Liver (tissue), 10 donors: ENCODE measurements at places on chromosomes 13 and 19. TPM values are rescaled to one million over a fixed set of nuclear protein-coding genes. Genes with fewer than 3 reads are reported as not detected.

- no peak for DNase-seq
Observed at GRCh38 chr13:59409211-59409610, 754.5 kb downstream of the DIAPH3 start.

- no peak for DNase-seq
Observed at GRCh38 chr19:41535029-41535622, 40.8 kb upstream of the CEACAM21 start.

- DNase-seq: no peak
Observed at GRCh38 chr13:26183416-26183815, 38.7 kb downstream of the RNF6 start.

DNA sequence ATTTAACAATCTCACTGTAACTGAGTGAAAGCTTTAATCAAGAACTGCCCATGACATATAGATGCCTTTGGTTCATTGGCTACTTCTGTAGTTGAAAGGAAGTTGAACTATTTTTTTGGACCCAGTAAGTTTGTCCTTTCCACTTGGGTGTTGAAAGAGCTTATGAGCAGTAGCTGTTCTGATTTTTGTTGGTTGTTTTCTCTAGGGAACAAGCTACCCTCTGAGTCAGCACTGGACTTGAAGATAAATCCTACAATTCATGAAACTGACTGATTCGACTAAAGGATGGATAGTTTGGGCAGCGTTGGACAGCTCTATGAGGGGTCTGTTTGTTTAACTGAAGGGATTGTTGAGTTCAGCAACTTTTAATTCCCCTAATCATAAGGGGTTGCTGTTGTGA is 101.0 kb downstream of the PAN3 start:
- DNase-seq: no peak

DNA sequence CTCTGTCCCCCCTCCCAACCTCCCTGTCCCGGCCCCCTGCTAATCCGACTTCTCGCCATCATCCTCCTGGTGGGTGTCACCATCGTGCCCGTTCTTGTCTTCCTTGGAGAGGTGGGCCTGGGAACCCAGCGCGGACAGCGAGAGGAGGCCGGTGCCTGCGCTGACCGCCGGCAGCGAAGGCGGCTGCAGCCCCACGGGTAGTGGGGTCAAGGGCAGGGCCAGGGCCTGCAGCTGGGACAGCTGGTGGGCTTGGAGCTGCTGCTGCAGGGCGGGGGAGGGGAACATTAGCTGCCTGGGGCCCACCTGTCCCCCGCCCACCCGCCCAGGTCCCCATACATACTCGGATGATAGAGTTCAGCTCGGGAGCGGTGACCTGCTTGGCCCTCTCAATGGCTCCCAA is 8.5 kb downstream of the TLE5 start:
- no peak for DNase-seq

Gene PCDH8
- not detected for total RNA-seq

Gene TBXA2R
- 1.7 TPM for total RNA-seq

Gene TMED1
- 17.8 TPM for total RNA-seq

Gene ZNF66
- 4.5 TPM for total RNA-seq

Gene PRRG2
- 1.1 TPM for total RNA-seq

Gene UNC13A
- total RNA-seq: under 0.01 TPM

Gene NRTN
- 3.7 TPM for total RNA-seq
